ENCODE measurements at places on chromosomes 16 and 17. TPM values are rescaled to one million over a fixed set of nuclear protein-coding genes. Genes with fewer than 3 reads are reported as not detected.

DNA sequence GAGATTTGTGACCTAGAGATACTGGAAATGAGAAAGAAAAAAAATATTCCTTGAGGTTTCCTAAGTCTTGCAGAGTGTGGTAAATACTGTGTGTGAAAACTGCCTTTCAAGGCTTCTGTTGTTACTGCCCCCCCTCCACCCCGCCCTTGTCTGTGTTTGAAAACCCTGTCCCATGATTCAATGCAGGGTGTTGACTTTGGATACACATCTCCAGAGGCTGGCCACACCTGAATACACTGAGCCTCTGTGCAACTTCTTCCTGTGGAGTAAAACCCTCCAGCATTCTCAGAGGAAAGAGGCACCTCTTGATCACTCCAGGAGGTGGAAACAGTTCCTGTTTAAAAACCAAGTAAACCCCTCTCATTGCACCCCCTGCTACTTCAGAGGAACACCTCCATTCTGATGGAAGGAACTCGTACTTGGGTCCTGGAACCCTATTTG lies 123.0 kb upstream of the CACNG5 start:
- H3K4me1 ChIP-seq = peaks cover 20% of the 10 kb centered on the region
- DNase-seq = no peak
- no peak overlapping the region for H3K4me3 ChIP-seq

GRCh38 chr17:50815400-50815799 lies 20.0 kb upstream of the WFIKKN2 start:
- no peaks in the 10 kb centered on the region for H3K36me3 ChIP-seq
- H3K27ac ChIP-seq = no peak overlapping the region
- H3K4me3 ChIP-seq = no peak overlapping the region

GRCh38 chr17:51154176-51154575 lies 817 bp downstream of the NME1 start:
- H3K36me3 ChIP-seq = peaks cover 43% of the 10 kb centered on the region
- H3K4me3 ChIP-seq = peak overlapping the region; percentile 61
- no peak overlapping the region for H3K27ac ChIP-seq
- no peaks in the 10 kb centered on the region for H3K27me3 ChIP-seq
- peak; percentile 28 for DNase-seq
- peaks cover 17% of the 10 kb centered on the region for H3K4me1 ChIP-seq

DNA sequence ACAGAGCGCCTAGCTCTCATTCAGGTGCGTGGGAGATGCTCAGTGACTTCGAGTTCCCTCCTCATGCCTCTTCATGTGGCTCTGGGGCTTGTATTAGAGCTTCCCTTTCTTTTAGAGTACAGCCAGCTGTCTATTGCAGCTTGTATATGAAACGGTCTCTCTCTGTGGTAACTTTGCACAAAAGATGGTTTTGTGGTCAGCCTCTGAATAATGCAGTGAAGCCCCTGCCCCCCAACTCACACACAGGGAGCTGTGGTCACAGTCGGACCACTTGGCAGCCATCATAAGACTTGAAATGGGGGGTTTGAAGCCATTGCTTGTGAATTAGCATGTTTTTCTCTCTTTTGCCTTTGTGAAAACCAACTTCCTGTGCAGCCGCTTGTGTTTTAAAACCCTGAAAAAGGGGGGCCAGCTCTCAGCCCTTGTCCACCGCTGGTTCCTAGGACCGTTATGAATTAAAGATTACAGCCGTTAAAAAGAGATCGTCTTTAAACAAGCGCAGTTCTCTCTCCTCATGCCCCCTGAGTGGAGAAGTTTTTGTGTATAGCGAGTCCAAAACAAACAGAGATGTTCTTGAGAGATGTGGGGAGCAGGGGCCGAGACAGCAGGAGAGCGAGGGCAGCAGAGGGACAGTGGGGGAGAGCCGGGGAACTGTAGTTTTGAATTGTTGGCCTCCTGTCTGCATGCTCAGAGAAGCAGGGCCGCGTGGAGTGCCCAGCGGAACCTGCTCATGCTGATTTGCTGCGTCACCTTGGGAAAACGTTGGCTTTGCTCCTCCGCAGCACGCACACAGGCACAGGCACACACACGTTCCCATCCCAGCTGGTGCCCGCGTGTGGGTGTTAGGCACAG lies 199.0 kb downstream of the MSI2 start:
- peaks cover 36% of the 10 kb centered on the region for H3K4me1 ChIP-seq
- no peaks in the 10 kb centered on the region for H3K27me3 ChIP-seq
- no peaks in the 10 kb centered on the region for H3K36me3 ChIP-seq
- peak overlapping the region; percentile 49 for H3K27ac ChIP-seq
- no peak overlapping the region for H3K4me3 ChIP-seq

DNA sequence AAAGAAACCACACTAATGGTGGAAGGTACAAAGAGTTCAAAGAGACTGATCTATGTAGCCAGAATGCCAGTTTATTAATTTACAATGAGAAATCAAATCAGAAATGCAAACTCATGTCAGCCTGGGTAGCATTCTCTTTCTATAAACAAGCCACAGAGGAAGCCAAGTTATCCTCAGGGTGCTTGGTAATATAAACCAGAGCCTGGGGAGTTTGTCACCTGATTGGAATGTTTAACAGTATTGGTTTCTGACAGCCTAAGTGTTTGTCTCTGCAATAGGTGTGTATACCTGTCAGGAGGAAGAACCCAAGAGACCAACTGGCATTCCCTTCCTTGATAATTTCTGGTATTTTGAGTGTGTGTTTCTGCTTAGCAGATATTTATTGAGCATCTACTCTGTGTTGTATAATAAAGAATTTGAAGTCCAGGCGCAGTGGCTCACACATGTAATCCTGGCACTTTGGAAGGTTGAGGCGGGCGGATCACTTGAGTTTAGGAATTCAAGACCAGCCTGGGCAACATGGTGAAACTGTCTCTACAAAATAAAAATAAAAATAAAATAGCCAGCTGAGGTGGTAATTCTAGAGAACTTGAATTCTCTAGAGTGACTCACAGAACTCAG lies 3.1 kb upstream of the C17orf58 start:
- DNase-seq = no peak
- H3K4me1 ChIP-seq = peaks cover 15% of the 10 kb centered on the region
- H3K4me3 ChIP-seq = no peak overlapping the region
- H3K27ac ChIP-seq = no peak overlapping the region
- H3K36me3 ChIP-seq = no peaks in the 10 kb centered on the region
- H3K27me3 ChIP-seq = peaks cover 11% of the 10 kb centered on the region

SMIM36 gene
- not detected for total RNA-seq

PPP1R27 gene
- total RNA-seq = not detected

DNA sequence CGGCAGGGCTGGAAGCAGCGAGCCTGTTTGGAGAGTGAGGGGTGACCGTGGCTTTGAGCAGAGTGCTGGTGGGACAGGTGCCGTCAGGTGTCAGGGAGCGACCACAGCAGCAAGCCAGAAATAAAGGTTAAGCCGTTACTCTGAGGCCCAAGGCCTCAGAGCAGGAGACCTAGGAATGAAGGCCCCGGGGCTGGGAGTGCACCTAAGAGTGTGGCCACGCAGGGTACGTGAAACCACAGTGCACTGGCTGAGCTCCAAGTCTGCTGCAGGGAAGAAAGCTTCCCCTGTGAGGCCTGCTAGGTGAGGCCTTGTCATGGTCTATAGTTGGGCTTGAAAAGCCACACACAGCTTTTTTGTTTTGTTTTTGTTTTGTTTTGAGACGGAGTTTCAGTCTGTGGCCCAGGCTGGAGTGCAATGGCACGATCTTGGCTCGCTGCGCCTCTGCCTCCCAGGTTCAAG lies 8.7 kb downstream of the CLUAP1 start:
- no peak overlapping the region for H3K27ac ChIP-seq
- H3K27me3 ChIP-seq = no peaks in the 10 kb centered on the region

DNA sequence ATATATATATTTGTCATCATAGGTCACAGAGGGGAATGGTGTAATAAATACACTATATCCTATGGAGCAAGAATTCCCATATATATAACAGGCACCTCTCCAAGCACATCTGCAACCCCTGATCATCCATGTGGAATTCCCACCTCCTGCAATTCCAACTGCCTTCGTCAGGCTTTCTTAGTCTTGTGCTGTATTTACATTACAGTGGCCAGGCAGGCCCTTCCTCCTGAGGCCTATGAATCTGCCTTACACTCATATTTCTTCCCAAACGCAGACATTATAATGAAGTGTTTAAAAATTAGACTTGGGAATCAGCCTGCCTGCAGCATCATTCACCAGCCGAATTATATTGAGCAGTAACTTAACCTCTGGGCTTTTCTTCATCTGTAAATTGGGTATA lies 19.3 kb upstream of the DNAH9 start:
- no peak for DNase-seq
- no peaks in the 10 kb centered on the region for H3K36me3 ChIP-seq
- no peaks in the 10 kb centered on the region for H3K4me1 ChIP-seq
- H3K4me3 ChIP-seq = no peak overlapping the region
- no peak overlapping the region for H3K27ac ChIP-seq

DNA sequence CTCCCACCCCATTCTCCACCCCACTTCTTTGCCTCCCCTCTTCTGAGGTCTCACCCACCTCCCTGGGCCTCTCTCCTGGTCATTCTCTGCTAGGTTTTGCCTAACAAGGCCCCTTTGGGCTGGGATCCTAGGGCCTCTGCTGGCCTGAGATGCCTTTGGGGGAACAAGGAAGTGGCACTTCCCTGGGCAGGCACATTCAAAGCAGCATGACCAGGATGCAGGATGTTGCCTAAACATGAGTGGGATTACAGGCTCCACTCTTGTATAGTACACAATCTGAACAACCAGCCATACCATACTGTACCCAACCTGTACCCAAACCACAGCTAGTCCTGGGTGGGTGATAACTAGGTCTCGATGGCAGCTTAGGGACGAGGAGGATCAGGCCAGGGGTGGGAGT lies 9.0 kb downstream of the GALK1 start:
- peaks cover 2% of the 10 kb centered on the region for H3K36me3 ChIP-seq
- no peak for DNase-seq
- H3K27me3 ChIP-seq = no peaks in the 10 kb centered on the region
- H3K4me1 ChIP-seq = peaks cover 12% of the 10 kb centered on the region

TBC1D26 gene
- total RNA-seq = not detected

KNOP1 gene
- total RNA-seq = 46.2 TPM
